Activated B cell treated with CpG ODN at 0.5 μM for 24 hours (primary cell): ENCODE measurements at places on chromosomes 3 and 15. TPM values are rescaled to one million over a fixed set of nuclear protein-coding genes. Genes with fewer than 3 reads are reported as not detected.

The TMC3 gene
- not detected in 2 replicates for total RNA-seq

The TNNC1 gene
- 0.32 TPM in 1 of 2 replicates, not detected in the other for total RNA-seq

The CEMIP gene
- 0.51 TPM in 1 of 2 replicates, not detected in the other for total RNA-seq

The TMEM266 gene
- 0.16 TPM in 1 of 2 replicates, not detected in the other for total RNA-seq

GRCh38 chr15:40470423-40471104 is at the start of gene CHST14:
Gene CHST14 (plus strand): TSS chr15:40470984. CDS start chr15:40471214, 230 bp downstream.
- peak; percentile 69 for DNase-seq

DNA sequence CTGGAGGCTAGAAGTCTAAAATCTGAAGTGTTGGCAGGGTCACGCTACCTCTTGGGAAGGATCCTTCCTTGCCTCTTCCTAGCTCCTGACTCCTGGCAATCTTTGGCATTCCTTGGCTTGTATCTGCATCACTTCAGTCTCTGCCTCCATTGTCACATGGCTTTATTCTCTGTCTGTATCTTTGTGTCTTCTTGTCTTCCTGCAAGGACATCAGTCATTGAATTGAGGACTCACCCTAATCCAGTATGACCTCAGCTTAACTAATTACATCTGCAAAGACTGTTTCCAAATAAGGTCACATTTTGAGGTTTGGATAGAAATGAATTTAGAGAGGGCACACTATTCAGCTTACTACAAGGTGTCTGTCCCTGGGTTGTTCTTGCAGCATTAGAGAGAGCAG is 31.1 kb upstream of the UTS2B start:
- DNase-seq: no peak

DNA sequence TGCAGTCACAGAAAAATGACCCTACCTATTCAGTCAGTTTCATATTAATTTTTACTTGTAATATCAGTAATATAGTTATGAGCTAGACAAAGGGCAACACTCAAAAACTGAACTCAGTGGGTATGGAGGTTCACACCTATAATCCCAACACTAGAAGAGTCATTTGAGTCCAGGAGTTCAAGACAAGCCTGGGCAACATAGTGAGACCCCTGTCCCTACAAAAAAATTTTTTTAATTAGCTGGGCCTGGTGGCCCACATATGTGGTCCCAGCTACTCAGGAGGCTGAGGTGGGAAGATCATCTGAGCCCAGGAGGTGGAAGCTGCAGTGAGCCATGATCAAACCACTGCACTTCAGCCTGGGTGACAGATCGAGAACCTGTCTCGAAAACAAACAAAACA is 3.1 kb downstream of the TMF1 start:
- DNase-seq: no peak

DNA sequence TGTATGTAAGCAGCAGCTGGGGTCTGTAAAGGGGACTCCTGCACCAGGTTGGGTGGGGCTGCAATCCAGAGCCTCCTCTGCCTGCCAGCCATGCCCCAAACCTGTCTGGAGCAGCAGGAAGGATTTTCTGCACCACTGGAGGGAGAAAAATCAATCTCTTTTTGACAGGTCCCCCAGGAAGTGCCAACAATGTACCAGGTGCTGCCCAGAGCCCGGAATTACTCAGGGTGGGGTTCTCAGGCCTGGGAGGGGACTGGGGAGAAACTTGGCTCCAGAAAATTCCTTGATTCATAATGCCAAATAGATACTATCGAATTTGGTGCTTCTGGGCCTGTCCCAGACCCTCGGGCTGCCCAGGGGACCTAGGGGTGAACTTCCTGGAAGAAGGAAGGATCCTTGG is 52.6 kb downstream of the WNT7A start:
- no peak for DNase-seq

- no peak for DNase-seq
Measured at GRCh38 chr3:154122552-154122911, 1.3 kb downstream of the ARHGEF26 start.

- no peak for DNase-seq
Measured at GRCh38 chr15:67048281-67049279, 16.8 kb upstream of the SMAD3 start.

- DNase-seq: no peak
Measured at GRCh38 chr3:150412561-150413231, 4.6 kb downstream of the TSC22D2 start.

GRCh38 chr3:178583963-178584575 is 47.8 kb downstream of the KCNMB2 start:
- DNase-seq: no peak

GRCh38 chr3:101466465-101467309 is 46.3 kb downstream of the SENP7 start:
- no peak for DNase-seq

DNA sequence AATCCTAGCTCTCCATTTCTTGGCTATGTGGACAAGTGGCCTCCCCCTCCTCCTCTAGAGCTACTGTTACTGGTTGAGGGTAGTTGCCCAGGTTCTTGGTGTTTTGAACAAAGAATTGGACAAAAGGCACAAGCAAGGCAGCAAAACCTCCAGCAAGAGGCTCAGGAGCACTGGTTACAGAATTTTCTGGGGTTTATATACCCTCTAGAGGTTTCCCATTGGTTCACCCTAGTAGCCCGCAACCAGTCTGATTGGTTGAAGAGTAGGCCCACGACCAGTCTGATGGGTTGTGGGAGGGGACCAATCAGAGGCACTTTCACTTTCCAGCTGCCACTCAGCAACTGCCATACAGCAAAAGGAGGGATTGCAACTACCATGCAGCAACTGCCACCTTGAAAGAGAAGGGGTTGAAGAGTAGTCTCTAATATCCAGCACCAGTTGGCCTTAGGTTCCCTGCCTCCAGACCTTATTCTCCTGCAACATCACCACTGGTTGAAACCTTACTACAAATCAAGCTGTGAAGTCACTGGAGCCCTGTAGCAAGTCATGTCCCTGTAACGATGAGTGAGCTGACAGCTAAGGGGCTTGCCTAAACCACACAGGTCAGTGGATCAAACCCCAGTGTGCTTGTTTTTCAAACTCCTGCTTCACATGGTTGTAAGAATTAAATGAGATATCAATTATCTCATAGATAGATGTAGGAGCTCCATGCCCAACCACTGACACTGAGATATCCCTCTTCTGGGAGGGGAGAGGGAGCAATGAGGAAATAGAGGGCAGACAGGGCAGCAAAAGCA is 2.9 kb upstream of the C15orf39 start:
- no peak for DNase-seq

- no peak for DNase-seq
Measured at GRCh38 chr15:63595688-63596087, 1.5 kb upstream of the FBXL22 start.

- DNase-seq: peak; percentile 51
Measured at GRCh38 chr3:16467393-16467792, 46.1 kb downstream of the RFTN1 start.

GRCh38 chr3:53255423-53255774 is 423 bp downstream of the TKT start:
- DNase-seq: no peak
